ENCODE measurements at places on chromosomes 5 and 9.

DNA sequence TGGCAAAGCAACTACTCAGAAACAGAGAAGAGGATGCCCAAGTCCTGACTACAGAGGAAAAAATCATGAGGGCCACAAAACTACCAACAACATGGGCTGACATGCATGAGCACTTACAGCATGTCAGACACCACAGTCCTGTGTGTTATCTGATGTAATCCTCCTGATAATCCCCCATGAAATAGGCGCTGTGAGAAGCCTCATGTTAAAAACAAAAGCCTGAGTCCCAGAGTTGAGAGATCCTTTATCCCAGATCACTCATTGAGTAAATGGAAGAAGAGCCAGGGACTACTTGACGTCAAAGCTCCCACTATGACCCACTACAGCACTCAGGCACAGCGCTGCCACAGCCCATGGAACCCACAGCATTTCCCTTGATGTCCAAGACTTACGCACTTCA, 7.2 kb upstream of the SPOCK1 start:
- no peak for DNase-seq

DNA sequence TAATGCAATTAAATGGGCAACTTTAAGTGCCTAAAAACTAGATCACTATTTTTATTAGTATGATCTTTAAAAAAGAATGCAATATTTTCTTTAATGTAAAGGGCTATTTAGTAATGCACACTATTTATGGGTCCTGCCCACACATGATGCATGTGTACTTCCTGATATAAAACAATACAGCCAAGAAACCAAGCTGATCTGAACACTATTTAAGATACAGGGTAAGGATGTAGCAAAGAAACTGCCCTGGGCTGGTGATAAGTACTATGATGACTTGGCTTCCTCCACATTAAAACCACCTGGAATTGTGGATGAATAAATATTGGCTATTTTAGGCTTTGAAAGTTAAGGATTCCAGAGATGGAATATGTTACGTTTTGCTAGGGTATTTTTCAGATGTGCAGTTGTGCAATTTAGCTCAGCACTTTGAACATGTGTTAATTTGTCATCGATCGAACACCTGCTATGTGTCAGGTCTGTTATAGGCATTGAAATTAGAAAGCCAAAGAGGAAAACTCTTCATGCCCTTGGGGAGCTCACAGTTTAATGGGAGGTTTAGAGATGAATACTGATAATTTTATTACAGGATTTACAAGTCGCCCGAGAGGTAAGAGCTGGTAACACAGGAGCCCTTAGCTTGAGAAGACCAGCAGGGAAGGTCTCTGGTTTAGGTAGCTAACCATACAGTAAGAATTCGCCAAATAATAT, 276.7 kb downstream of the PLK2 start:
- no peak for DNase-seq

DNA sequence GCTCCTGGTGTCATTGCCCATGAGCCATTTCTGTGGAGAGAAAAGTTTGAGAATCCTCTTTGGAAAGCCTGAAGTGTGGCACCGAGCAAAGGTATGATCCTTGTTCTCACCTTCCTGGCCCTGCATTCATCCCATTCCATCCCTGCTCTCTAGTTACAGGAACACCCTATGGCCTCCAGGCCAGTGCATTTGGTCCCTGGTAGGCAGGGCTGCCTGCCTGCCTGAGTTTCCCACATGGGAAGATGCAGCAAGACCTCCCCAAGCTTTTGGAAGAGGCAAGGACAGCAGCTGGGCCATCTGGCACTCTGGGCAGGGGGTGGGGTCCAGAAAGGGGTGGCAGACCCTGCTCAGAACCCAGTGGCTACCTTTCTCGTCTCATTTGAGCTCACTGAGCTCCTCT, 24.5 kb downstream of the IGIP start:
- no peak for DNase-seq

GRCh38 chr5:95669985-95670384, 12.8 kb downstream of the SPATA9 start:
- DNase-seq, result no peak

Data from cortex of kidney (tissue), 1 donor.